ENCODE measurements at places on chromosomes 2 and 18. TPM values are rescaled to one million over a fixed set of nuclear protein-coding genes. Genes with fewer than 3 reads are reported as not detected.

DNA sequence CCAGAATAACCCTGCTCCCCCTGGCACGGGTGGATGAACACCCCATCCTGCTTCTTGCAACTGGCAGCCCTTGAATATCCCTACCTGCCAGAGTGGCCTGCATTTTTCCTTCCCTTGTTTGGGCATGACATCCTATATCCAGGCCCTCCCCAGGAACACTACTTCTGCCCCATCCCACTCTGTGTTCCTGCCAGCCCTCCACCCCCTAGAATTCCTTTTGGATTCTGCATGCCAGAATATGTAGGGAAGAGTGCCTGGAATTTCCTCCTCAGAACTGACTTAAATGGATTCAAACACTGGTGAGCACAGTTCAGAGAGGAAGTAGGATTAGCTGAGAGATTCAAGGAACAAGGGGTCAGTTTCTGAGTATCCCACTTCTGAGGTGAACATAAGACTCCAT, 123.5 kb upstream of the PELI1 start:
- H3K36me3 ChIP-seq = no peaks in the 10 kb centered on the region
- H3K27ac ChIP-seq = no peak overlapping the region
- H3K27me3 ChIP-seq = no peaks in the 10 kb centered on the region
- DNase-seq = no peak
- peaks cover 31% of the 10 kb centered on the region for H3K4me1 ChIP-seq

DNA sequence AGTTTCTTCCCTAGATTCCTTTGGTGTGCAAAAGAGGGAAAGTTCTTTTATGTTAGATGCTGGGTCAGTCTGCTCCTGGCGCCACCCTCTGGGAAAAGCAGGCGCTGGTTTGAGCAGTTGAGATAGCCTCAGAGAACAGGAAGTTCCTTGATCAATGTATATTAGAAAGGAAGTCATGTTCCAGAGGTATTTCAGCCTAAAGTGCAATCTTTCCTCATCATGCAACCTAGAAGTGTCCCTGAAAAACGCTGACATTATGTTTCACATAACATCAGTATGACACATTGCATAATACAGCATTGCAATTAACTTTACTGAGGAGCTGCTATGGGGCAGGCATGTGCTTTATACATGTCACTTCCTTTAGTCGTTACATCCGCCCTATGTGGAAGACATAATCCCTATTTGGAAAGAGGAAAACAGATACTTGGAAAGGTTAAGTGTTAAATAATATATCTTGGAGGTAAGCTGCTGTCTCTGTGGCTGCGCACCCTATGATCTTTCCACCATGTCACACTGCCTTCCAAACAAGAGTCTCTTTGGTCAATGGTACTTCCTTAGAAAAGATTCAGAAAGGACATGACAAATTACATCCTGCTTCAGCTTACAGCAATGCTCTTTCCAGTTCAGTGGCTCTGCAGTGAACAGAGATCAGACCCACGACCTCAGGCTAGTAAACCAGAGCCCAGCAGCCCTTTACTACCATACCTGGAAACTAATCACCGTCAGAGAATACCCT, 369.7 kb downstream of the RAD51AP2 start:
- no peaks in the 10 kb centered on the region for H3K4me1 ChIP-seq
- no peaks in the 10 kb centered on the region for H3K27me3 ChIP-seq
- H3K4me3 ChIP-seq = no peak overlapping the region
- H3K36me3 ChIP-seq = no peaks in the 10 kb centered on the region
- H3K27ac ChIP-seq = no peak overlapping the region

DNA sequence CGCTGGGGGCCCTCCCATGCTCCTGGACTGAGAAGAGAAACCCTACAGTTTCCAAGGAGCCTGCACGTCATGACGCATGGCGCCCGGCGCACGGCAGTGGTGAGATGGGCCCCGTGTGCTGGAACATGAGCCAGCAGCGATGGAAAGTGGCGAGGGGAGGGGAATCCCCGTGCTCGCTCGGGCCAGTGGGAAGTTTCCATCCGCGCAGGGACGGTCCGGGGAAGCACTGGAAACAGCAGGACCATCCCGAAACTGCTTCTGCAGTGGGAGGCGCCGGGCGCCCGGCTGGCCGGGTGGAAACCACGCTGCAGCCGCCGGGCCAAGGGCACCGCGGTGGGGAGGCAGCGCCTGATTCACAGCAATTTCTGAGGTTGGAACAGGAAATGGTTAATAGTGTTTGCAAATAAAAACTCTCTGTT, 4.9 kb upstream of the PDCD1 start:
- peaks cover 29% of the 10 kb centered on the region for H3K4me1 ChIP-seq
- peaks cover 70% of the 10 kb centered on the region for H3K27me3 ChIP-seq
- H3K36me3 ChIP-seq = no peaks in the 10 kb centered on the region

GRCh38 chr2:222703886-222704285, 32.4 kb downstream of the MOGAT1 start:
- no peaks in the 10 kb centered on the region for H3K36me3 ChIP-seq
- H3K4me1 ChIP-seq = peaks cover 10% of the 10 kb centered on the region
- H3K4me3 ChIP-seq = no peak overlapping the region
- no peak for DNase-seq
- H3K27me3 ChIP-seq = peaks cover 7% of the 10 kb centered on the region

DNA sequence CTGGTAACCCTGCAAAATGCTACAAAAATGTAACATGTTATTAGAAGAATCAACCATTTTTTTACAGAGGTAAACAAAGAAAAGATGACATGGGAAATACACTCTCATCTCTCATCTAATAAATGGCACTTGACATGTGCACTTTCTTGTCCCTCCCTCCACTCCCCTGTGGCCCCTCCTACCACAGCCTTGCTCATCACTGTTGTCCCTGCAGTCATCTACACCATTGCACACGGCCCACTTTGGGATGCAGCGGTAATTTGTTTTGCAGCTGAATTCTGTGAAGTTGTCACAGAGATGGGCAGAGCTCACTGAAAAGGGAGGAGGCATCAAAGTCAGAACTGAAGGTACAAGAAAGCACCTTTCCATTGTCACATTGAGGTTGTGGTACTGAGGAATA, 103.6 kb downstream of the DHRS9 start:
- H3K27ac ChIP-seq = no peak overlapping the region
- no peak overlapping the region for H3K4me3 ChIP-seq
- H3K27me3 ChIP-seq = peaks cover 20% of the 10 kb centered on the region
- no peaks in the 10 kb centered on the region for H3K4me1 ChIP-seq

DNA sequence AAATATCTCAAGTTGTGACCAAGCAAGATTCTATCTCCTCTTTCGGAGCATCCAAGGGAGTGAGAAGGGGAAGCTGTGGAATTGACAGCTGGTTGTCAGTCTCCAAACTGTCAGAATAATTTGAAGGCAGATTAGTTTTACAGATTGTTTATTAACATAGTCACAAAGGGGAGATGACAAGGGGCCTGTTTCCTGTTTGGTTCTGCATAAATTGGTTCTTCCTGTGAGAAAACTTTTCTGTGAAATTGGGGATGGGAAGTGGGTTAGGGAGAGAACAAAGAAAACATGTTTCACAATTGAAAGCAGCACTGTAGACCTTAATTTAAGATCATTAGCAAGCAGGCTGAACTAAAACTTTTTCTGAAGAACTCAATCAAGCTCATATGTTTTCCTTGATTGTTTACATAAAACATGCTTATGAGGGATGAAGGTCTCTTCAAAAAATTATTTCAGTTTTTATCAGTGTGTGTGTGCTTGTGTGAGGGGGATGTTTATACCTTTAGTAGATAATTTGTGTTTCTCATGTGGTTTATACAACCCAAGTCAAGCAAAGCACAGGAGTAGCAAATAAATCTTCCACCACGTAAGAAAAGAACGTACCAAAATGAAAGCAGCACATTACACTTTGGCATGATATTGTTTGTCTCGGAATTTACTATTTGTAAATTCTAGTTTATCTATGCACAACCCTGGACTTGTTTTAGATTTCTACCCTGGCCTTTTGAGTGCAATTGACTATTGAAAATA, 604.9 kb upstream of the CDH2 start:
- no peak for DNase-seq
- H3K27ac ChIP-seq = no peak overlapping the region
- H3K4me1 ChIP-seq = no peaks in the 10 kb centered on the region
- no peaks in the 10 kb centered on the region for H3K27me3 ChIP-seq
- H3K4me3 ChIP-seq = no peak overlapping the region

- H3K27me3 ChIP-seq = peaks cover 9% of the 10 kb centered on the region
- no peak overlapping the region for H3K27ac ChIP-seq
- no peak overlapping the region for H3K4me3 ChIP-seq
- peak; percentile 49 for DNase-seq
- peaks cover 13% of the 10 kb centered on the region for H3K4me1 ChIP-seq
Observed at GRCh38 chr2:240921311-240921994, 15.3 kb downstream of the CROCC2 start.

DNA sequence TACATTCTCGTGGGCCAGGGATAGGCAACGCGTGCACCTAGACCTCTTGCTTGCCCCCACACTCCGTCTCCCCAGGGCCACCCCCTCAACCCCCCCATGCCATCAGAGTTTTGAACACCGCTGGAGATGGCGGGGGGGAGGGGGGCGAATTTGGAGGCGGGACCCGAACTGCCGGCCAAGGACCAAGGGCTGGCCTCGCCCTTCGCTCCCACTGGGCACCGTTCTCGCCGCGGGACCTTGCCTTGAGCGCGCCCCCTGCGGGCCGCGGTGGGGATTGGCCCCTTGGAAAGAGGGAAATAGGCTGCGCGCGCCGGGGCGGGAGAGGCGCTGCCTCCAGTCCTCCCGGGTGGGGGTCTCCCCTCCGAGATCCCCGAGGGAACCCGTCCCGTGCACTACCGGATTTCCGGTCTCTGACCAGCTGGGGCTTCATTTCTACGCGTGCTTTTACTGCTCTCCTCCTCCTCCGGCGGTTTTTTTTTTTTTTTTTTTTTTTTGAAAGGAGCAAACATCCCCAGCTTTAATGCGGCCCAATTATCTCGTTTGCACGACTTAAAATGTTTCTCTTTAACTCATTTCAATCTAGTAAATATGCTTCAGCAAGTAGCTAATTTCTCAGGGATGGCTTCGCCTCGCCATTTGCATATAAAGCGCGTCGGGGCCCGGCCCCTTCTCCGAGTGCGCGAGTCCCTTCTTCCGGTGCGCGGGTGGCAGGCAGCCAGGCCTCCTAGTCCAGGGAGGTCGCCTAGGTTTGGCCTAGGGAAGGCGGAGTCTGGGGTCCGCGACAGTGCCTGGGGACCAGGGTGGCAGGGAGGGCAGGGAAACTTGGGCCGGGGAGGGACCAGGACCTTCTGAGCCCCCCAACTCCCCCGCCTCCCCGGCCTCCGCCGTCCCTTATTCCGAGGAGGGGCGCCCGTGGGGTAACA, 10.0 kb upstream of the GBX2 start:
- DNase-seq = peak; percentile 58
- H3K36me3 ChIP-seq = no peaks in the 10 kb centered on the region
- peaks cover 93% of the 10 kb centered on the region for H3K27me3 ChIP-seq
- H3K4me3 ChIP-seq = peak overlapping the region; percentile 57
- H3K4me1 ChIP-seq = peaks cover 31% of the 10 kb centered on the region

DNA sequence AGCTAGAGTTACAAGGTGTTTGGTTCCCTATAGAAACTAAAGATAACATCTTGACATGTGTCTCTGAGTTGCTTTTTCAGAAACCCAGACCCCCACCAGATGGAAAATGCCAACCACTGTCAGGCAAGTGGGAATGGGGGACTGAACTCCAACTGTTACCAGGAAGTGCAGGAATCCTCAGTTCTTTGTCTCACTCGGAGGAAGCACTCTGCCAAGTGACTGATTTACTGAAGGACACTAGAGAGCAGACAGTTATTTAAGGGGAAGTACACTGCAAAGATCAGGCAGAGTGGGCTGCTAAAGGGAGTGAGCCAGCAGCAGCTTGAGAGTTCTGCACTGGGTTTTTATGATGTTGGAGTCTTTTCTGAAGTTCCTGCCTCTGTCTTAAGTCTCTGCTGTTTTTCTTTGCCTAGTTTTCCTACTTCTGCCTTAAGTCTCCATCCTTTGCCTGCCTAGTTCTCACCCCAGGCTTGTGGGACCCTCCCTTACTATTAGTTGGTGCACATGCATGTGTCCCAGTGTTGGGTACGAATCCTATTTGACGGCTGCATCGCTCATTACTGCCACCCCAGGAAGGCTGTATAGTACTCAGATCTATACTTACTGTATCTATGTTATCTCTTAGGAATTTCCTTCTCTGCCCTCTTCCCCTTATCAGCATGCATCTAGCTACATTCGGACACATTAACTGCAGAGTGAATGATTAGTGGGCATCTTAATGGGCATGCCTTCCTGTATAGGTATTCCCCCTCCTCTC, 97.1 kb downstream of the TEX51 start:
- no peak overlapping the region for H3K27ac ChIP-seq
- H3K27me3 ChIP-seq = peaks cover 42% of the 10 kb centered on the region
- no peak for DNase-seq

- no peak for DNase-seq
- H3K4me1 ChIP-seq = peaks cover 29% of the 10 kb centered on the region
- H3K27ac ChIP-seq = no peak overlapping the region
- H3K4me3 ChIP-seq = no peak overlapping the region
- H3K36me3 ChIP-seq = no peaks in the 10 kb centered on the region
- H3K27me3 ChIP-seq = peaks cover 16% of the 10 kb centered on the region
Observed at GRCh38 chr2:120934574-120935338, 199.1 kb downstream of the GLI2 start.

- no peaks in the 10 kb centered on the region for H3K27me3 ChIP-seq
- no peak for DNase-seq
Observed at GRCh38 chr2:119721043-119721442, 38.7 kb upstream of the PTPN4 start.

GRCh38 chr2:28557389-28558131, 61.7 kb downstream of the PLB1 start:
- H3K4me3 ChIP-seq = no peak overlapping the region
- no peaks in the 10 kb centered on the region for H3K4me1 ChIP-seq
- H3K27ac ChIP-seq = no peak overlapping the region
- H3K36me3 ChIP-seq = no peaks in the 10 kb centered on the region
- no peaks in the 10 kb centered on the region for H3K27me3 ChIP-seq
- DNase-seq = no peak

DNA sequence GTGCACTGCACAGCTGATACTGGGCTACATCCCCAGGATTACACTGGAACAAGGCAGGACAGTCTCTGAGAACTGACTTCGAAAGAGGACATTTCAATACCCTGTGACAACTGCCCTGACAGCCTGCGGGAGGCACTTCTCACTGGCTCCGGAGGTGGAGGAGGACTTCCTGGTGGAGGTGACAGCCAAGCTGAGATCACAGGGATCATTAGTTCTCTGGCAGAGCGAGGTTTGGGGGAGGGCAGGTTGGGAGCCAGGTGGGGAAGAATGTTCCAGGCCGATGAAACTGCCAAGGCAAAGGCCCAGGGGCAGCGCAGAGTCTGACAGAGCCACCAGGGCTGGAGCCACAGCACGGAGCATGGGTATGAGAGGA, 28.0 kb upstream of the NPAS2 start:
- H3K4me3 ChIP-seq = no peak overlapping the region
- no peak for DNase-seq
- H3K27ac ChIP-seq = no peak overlapping the region
- H3K27me3 ChIP-seq = no peaks in the 10 kb centered on the region
- no peaks in the 10 kb centered on the region for H3K36me3 ChIP-seq
- peaks cover 4% of the 10 kb centered on the region for H3K4me1 ChIP-seq

GRCh38 chr18:45761512-45762114, 37.6 kb downstream of the SLC14A1 start:
- DNase-seq = no peak
- H3K4me1 ChIP-seq = peaks cover 31% of the 10 kb centered on the region
- no peaks in the 10 kb centered on the region for H3K36me3 ChIP-seq
- peak overlapping the region; percentile 3 for H3K27ac ChIP-seq
- no peaks in the 10 kb centered on the region for H3K27me3 ChIP-seq
- H3K4me3 ChIP-seq = no peak overlapping the region

- H3K4me3 ChIP-seq = no peak overlapping the region
- peak overlapping the region; percentile 49 for H3K27ac ChIP-seq
- no peaks in the 10 kb centered on the region for H3K27me3 ChIP-seq
- no peak for DNase-seq
- peaks cover 19% of the 10 kb centered on the region for H3K4me1 ChIP-seq
Observed at GRCh38 chr2:51782921-51783765, 751.2 kb upstream of the NRXN1 start.

Gene IL37
- total RNA-seq = not detected

Gene FRZB
- total RNA-seq = 2.2 TPM

Gene NEB
- total RNA-seq = 30.5 TPM

Gene LRRTM1
- total RNA-seq = 0.11 TPM

Gene CTLA4
- total RNA-seq = 0.11 TPM
